ENCODE measurements at places on chromosomes 2 and 18.

GRCh38 chr18:74444104-74444503, 13.0 kb downstream of the DIPK1C start:
- no peak for DNase-seq

GRCh38 chr18:43396266-43396665, 119.0 kb upstream of the SYT4 start:
- DNase-seq: no peak

- no peak for DNase-seq
Observed at GRCh38 chr2:17543848-17544247, 3.4 kb downstream of the VSNL1 start.

- no peak for DNase-seq
Observed at GRCh38 chr18:55317324-55317723, 270.7 kb downstream of the TCF4 start.

- no peak for DNase-seq
Observed at GRCh38 chr2:160756481-160756880, 262.9 kb upstream of the RBMS1 start.

DNA sequence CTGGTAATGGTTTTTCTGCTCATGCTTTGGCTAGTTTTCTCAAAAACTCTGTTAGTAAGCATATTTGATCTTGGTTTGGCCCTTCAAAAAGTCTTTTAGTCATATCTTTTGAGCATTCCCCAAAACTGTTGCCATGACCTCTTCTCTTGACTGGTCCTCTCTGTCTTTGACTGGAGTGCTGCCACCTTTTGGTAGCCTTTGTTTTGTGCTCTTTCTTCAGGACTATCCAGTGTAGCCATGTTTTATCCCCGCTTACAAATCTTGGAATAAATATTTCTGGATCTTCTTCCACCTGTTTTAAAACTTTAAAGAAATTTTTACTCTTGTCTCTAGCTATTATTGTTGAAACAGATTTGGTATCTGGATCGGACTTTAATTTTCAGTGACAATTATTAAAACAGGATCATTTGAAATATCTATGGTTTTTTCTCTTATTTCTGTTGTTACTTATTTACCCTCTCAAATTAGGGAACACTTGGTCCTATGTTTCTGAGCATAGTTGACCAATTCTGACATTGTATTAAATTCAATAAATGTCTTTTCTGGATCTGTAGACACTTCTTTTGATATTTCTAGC, 965 bp upstream of the ELOA2 start:
- DNase-seq: no peak

GRCh38 chr18:31199190-31199769, 36.6 kb upstream of the DSC1 start:
- no peak for DNase-seq

- no peak for DNase-seq
Observed at GRCh38 chr2:70974592-70974991, 3.8 kb upstream of the ANKRD53 start.

GRCh38 chr2:177693658-177694339, 301.2 kb downstream of the AGPS start:
- DNase-seq: no peak

GRCh38 chr2:26558271-26559043, 80.5 kb upstream of the OTOF start:
- no peak for DNase-seq

- DNase-seq: no peak
Observed at GRCh38 chr2:40098786-40099470, 319.9 kb upstream of the THUMPD2 start.

- DNase-seq: no peak
Observed at GRCh38 chr2:175076272-175076671, 71.1 kb upstream of the CHN1 start.

DNA sequence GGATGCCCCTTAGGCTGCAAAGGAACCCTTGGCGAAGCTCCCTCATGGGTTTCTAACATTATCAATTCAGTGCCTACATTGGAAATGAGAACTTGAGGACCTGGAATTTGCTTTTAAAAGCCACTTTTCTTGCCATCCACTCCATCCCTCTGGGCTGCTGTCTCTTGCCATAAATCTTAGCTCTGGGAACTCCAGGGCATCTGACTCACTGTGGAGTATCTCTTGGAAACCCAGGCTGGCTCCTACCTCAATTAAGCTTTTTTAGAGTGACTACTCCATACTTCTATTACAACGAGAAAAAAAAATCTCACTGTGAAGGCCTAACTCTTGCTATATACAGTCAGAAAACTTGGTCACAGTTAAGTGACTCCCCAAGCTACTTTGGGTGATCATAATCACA, 227.2 kb upstream of the SETBP1 start:
- no peak for DNase-seq

DNA sequence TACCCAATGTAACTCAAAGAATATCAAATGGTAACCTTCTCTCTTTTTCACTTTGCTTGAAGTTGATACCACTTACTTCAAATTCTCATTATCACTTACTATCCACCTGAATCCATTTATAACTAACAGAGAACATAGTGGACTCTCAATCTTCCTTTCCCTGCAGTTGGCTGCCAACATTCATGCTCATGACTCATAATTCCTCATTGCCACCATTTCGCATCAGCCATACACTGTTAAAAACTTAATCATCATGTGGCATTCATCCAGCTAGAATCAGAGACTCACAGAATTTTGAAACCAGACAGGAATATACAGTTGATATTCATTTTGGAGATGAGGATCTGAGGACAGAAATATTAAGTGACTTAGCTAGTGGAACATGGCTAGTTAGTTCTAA, 56.8 kb downstream of the SLC4A10 start:
- DNase-seq: no peak

GRCh38 chr2:171432206-171432968, 1.4 kb downstream of the METTL8 start:
- DNase-seq: no peak

DNA sequence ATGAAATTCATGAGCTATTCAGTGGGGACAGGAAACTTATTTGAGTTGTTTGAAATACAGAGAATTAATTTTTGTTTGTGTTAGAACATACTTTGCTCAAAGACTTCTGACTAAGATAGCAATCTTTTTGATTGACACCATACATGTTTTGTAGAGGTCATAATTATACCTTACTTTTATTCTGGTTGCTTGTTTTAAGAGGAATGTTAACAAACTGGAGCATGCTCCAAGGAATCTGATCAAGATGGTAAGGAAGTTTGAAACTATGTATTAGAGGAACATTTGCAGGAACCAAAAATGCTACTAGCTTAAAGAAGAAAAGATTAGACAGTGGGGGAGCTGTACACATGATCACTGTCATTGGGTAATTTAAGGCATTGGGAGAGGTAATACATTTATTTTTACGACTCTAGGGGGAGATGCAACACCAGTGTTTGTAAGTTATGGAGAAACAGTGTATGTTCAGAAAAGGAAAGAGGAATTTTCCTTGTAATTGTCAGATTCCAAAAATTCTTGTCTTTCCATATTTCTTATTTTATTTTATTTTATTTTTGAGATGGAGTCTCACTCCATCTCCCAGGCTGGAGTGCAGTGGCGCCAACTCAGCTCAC, 8.0 kb downstream of the AGFG1 start:
- DNase-seq: no peak

DNA sequence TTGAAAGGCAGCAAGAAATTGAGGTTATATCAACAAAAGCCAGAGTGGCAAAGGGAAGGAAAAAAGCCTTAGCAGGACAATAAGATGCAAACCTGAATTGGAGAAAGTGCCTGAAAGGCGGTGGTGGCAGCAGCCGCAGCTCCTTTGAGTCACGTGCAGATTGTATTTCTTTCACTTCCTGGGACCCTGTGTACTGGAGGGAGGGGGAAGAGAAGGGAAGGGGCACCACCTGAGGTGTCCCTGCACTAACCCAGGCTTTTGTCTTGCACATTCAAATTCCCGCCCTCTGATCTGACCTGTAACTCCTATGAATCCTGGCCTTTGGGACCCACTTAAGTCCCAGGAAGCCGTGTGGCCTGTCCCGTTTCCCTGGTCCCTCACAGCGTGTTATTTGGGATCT, 326.1 kb upstream of the SKOR2 start:
- no peak for DNase-seq

GRCh38 chr2:226477221-226478108, 322.2 kb downstream of the IRS1 start:
- DNase-seq: no peak

GRCh38 chr2:221264318-221264717, 307.8 kb downstream of the EPHA4 start:
- DNase-seq: no peak

DNA sequence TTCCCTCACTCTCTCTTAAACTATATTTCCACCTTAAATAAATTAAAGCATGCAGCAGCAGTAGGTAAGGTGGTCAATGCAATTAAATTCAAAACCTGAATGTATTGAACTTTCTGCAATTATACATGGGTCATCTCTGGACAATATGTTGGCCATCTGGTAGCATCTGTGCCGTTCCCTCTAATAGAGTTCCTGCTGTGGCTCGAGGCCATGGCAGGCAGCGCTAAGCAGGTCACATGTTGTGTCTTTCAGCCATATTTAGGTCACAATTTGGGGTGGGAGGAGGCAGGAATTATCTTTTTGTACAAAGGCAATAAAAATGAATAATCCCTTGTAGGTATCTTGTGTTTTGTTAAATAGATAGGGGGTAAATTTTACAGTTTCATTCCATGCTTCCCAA, 676.2 kb downstream of the ZEB2 start:
- DNase-seq: no peak

GRCh38 chr2:177691177-177691576, 298.6 kb downstream of the AGPS start:
- DNase-seq: no peak

GRCh38 chr2:65390134-65390533, 42.3 kb downstream of the SPRED2 start:
- DNase-seq: no peak
